ENCODE measurements at places on chromosomes 1 and 21.
A peak's percentile ranks its signal among the peaks of the same experiment; 100 is the strongest.

- DNase-seq, result peak; percentile 67
Observed at GRCh38 chr1:89953131-89953626, 41.7 kb upstream of the ZNF326 start.

DNA sequence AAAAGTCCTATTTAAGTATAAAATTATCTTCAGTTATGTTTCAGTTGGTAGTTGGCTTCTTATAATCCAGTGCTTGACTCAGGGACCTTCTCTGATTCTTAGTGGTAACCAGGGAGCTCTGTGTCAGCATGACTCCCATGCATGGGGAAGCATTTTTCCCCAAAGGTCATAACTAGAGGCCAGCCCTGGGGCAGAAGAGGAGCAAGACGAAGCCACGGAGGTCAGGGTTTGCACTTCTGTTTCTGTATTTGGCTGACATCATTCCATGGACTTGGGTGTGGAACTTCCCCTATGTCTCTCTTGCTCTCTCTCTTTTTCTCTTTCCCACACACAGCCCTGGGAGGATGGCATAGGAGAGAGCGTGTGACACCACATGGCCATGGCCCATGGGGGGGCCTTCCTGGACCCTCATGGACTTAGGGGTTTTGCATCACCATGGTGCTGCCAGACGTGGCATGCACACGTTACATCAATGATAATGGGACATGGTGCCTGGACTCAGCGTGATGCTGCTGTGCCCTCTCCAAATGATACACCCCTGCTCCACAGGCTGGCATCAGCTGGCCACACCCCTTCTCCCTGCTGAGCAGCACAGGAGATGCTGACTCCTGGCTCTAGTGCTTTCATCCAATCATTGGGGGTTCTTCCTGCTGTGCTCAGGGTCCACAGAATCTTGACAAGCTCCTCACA, 260.5 kb downstream of the KCNJ6 start:
- no peak for DNase-seq

GRCh38 chr1:227395426-227396028, 77.2 kb upstream of the CDC42BPA start:
- no peak for DNase-seq

- no peak for DNase-seq
Observed at GRCh38 chr1:59054172-59054571, 242.7 kb upstream of the FGGY start.

GRCh38 chr1:187300081-187300480, 471.3 kb downstream of the PLA2G4A start:
- no peak for DNase-seq

DNA sequence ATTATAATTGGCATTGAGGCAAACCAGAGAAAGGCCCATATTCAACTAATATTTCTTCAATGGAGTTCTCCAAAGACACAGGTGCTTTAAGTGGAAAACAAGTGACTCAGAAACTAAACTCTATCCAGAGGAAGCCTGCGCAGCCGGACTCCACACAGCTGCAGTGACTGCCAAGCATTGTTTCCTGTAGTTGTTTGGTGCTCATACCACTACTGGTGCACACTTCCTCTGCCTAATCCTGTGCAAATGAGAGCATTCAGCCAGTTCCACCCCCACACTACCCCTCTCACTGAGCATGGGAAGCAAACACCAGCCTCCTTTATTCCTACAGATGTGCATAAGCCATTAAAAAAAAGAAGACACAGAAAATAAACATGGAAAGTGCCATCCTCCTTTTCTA, 102.9 kb downstream of the VAV3 start:
- no peak for DNase-seq

DNA sequence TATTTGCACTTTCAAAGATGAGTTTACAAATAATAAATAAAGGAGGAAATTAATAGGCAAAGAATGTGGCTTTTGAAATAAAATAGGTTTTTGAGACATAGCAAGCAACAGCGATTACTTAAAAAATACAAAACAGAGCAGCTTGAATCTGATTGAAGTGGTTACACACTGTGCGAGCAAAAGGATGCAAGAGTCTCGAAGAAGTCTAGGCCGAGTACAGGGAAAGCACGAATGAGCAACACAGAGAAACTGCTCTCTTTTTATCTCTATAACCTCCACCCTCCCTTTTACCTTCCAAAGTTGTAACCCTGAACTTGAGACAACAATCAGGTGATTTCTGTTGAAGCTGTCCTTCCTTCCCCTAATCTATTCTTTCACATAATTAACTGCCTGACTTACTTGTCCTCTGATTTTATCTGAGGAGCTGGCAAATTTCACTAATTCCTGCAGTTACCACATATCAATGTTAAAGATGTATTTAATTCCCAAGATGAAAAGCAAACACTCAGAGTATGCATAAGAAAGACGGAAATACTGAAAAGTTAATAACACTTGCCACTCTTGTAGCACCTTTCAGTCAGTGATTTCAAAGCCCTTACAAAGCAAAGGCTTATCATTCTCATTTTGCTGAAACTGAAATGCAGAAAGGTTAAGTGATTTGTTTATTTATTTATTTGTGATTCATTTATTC, 1030.1 kb downstream of the ADGRL2 start:
- no peak for DNase-seq

DNA sequence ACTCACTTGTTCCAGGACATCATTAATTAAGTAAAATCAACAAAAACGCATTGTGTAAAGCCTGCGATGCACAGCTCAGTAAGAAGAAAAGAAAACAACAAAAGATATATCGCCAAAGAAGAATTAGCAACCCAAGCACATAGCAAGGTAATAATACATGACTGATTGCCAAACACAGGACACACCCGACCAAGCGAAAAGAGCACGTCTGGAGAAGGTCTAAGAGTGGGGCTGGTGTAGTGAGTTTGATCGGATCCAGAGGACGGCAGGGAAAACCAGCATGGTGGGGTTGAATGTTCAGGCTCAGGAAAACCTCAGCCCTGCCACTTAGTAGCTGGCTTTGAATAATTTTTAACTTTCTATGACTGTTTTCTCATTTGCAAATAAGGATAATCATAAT, 69.8 kb downstream of the JAK1 start:
- DNase-seq, result no peak

- DNase-seq, result no peak
Observed at GRCh38 chr1:221069178-221069903, 190.1 kb downstream of the HLX start.
